ENCODE measurements at places on chromosomes 7 and 10.

GRCh38 chr7:88091988-88092675, 127.7 kb downstream of the SRI start:
- H3K27ac ChIP-seq: no peak overlapping the region
- no peak for DNase-seq
- H3K36me3 ChIP-seq: no peaks in the 10 kb centered on the region
- H3K4me3 ChIP-seq: no peak overlapping the region

DNA sequence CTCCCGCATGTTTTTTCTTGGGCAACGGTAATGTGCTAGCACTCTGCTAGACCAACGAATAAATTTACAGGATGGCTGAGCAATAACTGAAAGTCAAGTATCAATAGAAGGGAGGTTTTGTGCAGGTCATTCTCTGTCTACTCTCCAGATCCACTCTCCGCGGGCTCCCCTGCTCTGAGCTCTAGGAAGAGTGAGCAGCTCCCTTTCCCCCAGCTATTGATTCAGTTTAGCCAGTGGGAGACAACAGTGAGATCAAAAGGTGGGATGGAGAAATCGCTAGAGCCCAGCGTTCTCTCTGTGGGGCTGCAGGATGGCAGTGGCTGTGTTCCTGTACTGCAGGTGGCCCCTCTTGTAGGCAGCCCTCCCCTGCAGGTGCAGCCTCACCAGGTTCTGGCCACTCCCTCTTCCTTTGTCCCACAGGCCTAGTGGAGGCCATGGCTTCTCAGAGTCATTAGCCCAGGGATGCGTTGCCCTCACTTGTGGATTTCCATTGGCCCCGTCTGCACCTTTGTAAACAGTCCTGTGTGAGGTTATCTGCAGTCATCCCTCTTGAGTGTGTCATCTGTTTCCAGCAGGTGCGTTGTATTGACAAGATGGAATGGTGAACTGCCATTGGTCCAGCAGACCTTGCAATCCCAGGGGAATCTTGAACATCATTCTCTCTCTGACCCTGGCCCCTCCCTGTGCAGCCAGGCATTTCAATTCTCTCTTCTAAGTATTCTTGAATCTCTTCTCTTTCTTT, 11.1 kb downstream of the MSRB2 start:
- no peak overlapping the region for H3K4me3 ChIP-seq
- 0 out of 2 replicates have a peak, but pooled peaks cover 3% of the 10 kb centered on the region for H3K36me3 ChIP-seq
- H3K27me3 ChIP-seq: no peaks in the 10 kb centered on the region
- H3K27ac ChIP-seq: no peak overlapping the region
- no peak for DNase-seq

DNA sequence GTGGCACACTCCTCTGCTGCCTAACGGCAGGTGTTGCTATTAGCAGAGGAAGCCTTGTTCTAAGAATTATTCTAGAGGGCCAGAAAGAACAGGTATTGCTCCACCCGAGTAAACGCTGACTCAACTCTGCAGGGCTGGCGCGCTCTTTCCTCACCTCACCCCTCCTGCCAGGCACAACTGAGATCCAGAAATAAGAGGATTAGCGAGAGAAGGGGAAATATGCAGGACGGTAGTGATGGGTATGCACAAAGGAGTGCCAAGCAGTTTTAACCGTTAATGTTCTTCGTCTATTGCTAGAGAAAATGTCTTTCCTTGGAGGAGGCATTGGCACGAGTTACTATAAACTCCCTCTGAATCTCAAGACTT, 369 bp upstream of the SCIN start:
- H3K36me3 ChIP-seq: no peaks in the 10 kb centered on the region
- DNase-seq: no peak

DNA sequence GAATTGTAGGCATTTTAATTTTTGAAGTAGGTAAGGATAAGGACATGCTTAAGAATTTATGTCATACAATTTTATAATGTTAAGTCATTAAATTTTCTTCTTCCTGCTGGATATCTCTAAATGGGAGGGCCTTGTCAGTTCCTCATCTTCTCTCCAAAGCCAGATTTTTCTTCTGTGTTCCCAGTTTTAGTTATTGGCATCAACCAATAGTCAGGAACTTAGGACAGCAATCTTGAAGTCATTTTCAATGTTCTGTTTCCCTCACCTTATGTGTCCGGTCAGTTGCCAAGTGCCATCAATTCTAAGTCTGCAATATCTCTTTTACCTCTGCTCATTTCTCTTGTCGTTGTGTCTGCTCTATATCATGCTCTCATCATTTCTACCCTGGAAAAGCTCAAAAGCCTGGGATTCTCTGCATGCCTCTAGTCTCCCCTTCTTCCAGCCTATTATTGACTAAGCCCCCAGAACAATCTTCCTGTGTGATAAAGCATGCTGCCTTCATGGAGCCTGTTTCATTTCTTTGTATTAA, 145.2 kb downstream of the PPP1R9A start:
- H3K4me3 ChIP-seq: no peak overlapping the region
- H3K27me3 ChIP-seq: peaks cover 3% of the 10 kb centered on the region
- H3K27ac ChIP-seq: no peak overlapping the region
- DNase-seq: no peak
- no peaks in the 10 kb centered on the region for H3K4me1 ChIP-seq
